ENCODE measurements at places on chromosomes 6 and 20.

DNA sequence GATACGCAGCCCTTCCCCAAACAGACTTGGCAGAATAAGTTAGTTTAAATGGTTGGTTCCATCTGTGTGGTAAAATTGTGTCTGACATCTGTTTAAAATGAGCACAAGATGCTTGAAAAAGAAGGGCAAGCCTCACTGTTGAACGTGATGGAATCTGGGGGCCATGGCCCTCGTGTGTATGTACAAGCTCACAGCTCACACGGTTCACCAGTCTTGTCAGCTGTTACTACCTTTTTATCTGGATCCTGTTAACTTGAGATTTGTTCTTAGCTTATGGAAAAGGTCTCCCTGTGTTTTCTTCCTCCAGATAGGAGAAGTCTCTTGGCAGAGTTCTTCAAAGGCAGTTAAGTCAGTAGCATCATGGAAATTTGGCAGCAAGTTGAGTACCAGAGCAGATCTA lies 270.6 kb downstream of the KHDC1L start:
- DNase-seq = no peak

GRCh38 chr6:81748994-81749393 lies 3.5 kb downstream of the TENT5A start:
- no peak for DNase-seq

DNA sequence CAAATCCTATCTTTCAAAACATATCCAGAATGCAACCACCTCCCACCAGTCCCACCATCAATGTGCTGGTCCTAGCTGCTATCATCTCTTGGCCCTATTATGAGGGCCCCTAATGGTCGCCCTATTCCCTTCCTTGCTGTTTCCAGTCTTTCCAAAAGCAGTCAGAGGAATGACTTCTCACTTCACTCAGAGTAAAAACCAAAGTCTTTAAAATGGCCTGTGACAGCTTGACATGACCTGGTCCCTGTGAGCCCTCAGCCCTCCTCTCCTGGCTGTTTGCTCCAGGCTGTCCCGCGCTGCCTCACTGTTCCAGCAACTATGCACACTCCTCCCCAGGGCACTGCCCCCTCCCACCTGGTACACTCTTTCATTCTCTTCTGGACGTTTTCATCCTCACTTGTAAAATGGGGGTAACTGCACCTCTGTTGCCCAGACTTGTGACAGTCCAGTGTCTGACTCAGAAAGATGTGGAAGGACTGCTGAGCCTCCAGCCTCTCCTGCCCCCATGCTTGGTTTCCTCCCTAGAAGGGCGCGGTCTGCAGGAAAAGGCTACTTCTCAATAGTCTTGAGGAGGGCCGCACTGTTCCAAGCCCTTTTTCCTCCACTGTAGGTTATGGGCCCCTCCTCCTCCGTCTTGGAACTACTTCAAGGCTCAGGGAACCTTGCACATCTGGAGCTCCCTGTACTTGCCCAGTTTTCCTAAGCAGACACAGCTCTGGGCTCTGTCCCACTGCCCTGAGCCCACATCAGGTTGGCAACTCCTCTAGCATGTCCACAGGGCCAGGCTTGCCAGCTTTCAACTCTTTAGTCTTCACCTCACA lies 64.7 kb downstream of the MYH7B start:
- no peak for DNase-seq

DNA sequence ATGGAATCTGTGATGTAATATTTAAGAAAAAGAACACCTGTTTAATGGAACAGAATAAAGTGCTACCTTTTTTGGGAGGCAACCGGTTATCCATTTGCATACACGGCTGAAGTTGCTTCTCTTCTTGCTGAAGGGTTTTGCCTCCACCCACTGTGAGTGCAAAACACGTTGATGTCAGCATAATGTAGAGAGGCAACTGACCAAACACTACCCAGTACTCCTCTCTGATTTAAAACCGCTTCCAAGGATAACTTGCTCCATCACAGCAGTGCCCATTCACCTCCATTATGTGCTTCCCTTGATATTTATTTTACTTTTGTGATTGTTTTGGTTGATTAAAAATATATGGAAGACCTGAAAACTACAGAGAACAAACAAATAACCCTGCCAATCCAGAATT lies 1.4 kb downstream of the SLC17A1 start:
- DNase-seq = no peak

DNA sequence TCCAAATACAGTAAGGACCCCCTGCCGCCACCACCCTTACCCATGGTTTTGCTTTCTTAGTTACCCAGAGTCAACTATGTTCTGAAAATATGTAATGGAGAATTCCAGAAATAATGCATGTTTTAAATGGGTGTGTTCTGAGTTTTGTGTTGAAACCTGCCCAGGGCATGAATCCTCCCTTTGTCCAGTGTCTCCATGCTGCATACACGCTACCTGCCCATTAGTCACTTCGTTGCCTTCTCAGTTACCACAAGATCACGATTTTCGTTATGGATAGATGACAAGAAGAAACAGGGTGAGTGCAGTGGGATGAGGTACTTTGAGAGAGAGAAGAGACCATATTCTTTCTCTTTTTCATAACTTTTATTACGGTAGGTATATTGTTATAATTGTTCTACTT lies 10.6 kb downstream of the FARS2 start:
- DNase-seq = no peak

- no peak for DNase-seq
Measured at GRCh38 chr6:108797951-108798669, 50.1 kb upstream of the ARMC2 start.

DNA sequence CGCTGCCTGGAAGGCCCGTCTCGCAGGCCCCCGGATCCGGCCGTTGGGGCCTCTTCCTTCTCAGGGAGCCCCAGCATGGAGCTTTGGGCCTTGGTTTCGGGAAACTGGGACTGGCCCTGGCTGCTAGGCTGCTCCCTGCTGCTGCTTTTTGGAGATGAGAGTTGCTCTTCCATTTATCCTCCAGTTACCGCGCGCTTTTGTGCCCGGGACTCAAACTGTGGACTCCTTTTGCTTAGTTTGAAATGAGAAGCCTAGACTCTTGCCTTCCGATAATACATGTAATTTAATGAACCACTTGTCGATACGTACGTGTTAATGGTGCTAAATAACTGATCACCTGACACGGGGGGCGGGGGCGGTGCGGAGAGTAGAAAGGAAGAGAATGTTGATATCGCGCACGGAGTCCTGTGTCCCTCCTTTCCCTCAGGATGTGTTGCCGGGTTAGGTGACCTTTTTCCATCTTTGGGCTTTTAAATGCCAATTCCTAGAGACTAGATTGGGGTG lies 968 bp downstream of the PHF3 start:
- peak; percentile 7 for DNase-seq

DNA sequence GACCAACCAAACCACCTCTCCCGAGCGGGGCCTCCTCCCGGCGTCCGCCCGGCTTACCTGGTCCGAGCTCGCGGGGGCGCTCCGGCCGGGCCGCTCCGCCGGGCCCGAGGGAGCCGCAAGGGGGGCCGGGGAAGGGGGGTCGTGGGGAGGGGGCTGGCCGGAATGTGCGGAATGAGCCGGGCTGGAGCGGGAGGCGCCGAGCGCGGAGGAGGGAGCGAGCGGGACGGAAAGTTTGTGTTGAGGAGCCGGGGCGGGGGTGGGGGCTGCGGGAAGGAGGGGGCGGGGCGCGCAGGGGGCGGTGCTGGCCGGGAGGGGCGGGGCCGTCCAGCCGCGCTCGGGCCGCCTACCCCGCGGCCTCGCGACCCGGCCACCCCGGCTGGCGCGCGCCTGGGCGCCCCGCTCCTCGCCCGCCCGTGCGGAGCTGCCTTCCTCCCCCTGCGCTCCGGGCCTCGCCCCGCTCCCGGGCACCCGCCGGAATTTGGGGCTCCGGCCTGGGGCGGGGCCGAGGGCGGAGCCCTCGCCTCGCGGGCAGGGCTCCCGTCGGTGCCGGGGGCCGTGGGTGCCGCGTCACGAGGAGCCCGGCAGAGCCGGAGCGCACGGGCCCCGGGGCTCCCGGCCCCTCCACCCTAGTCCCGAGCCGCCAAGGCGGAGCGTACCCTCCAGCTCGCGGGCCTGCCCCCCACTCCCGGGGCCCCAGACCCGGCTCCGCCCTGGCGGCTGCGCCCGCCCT lies at the start of gene TEAD3:
TEAD3 (minus strand) TSS at position 239 of the 730 bp plus-strand sequence.
- peak; percentile 63 for DNase-seq

GRCh38 chr20:64033981-64034493 lies 1.9 kb upstream of the C20orf204 start:
- DNase-seq = no peak

DNA sequence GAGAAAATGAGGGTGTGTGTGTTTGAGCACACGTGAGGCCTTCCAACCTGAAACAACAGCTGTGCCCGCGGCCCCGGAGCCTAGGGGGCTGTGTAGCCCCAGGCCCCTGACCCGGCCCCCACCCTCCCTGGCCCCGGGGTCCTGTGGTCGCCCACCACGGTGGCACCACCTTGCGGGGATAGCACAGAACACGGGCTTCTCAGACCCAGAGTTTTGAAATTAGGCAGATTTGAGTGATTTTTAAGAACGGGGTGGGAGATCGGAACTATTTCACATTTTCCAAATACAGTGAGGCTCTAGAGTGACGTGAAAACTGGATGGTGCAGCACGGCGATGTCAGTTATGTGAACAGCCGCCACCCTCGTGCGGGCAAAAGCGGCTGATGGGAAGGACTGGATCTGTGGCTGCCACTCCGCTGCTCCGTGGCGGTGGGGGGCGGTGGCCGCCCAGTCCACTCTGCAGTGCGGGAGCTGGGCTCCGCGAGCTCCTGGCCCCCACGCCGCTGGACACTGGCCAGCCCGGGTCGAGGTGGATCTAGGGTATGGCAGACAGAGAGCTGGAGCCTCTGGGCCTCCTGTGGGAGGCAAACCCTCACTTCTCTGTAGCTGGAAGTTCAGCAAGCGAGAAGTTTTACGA lies 17.3 kb upstream of the BHLHE23 start:
- DNase-seq = no peak

GRCh38 chr6:24699521-24700359 lies 19.2 kb downstream of the C6orf62 start:
- DNase-seq = no peak

Data from A549 (cell line).